Activated T-helper 1 cell treated with Interleukin-2 at 50 U/mL for 16 hours (primary cell): ENCODE measurements at places on chromosomes 12 and 14.

GRCh38 chr12:89156340-89156739, 196.0 kb downstream of the DUSP6 start:
- DNase-seq = no peak

DNA sequence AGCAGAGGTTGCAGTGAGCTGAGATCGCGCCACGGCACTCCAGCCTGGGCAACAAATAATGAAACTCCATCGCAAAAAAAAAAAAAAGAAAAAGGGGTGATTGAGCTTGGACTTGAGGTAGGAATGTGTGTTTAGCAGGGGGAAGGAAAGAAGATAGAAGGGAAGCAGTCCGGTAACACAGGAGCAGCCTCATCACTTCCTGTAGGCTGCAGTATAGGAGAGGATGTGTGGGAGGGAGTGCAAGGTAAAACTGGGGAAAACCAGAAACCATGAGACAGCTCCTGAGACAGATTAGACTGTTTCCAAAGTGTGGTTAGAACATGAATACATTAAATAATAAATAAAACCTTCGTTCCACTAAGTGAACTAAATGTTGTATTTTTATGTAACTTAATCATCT, 49.2 kb downstream of the FGD4 start:
- DNase-seq = no peak

- DNase-seq = no peak
These were observed 329.8 kb downstream of the CACNA1C start for GRCh38 chr12:2382370-2383155.

DNA sequence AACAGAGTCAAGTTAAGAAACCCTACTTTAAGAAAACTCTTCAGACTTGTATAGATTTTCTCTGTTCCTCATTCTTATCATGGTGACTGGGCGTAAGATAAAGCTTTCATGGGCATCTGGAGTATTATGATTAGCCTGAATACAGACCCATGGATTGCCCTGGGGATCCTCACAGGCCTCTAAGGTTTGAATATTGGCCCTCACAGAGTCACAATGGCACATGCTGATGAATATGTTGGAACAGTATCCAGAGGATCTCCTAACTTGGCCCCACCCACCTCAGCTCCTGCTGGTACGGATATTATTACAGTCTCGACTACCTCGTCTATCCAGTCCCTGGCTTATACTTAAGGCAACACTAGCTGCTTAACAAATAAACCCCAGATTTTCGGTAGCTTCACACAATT, 8.1 kb downstream of the OSBPL8 start:
- DNase-seq = no peak

GRCh38 chr12:124078800-124079199, 105.8 kb downstream of the ZNF664 start:
- DNase-seq = no peak

DNA sequence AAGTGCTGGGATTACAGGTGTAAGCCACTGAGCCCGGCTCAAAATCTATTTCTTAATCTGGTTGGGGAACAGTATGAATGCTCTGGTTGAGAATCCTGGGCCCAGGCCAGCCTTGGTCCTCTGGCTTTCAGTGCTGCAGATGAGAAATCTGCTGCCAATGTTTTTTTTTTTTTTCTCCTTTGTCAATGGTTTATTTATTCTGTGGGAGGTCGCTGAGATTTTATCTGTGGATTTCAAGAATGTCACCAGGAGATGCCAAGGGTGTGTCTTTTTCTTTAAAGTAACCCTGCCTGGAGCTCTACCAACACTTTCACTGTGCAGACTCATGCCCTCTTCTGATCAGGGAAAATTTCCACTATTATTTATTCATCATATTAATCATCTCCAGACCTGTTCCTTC, 3.6 kb downstream of the SLC25A29 start:
- DNase-seq = no peak

GRCh38 chr14:94225460-94226378, 51.6 kb downstream of the PPP4R4 start:
- DNase-seq = no peak

- no peak for DNase-seq
These were observed 1325.8 kb downstream of the AACS start for GRCh38 chr12:126390969-126391566.

DNA sequence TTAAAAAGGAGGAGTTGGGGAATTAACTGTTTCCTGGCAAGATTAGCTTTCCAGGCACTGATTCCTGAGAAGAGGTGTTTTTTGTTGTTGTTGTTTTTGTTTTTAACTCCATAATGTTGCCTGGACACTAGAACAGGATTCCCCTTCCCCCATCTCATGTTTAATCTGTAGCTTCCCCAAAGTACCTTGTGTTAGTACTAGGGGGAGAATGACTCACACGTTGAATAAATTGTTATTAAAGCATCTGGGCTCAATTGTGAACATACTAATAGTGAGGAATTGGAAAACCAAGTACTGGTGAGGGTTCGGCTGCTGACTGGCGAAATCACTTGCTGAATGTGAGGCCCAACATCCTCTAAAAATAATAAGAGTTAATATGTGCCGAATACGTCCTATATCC, 1.3 kb upstream of the GNG2 start:
- DNase-seq = no peak

DNA sequence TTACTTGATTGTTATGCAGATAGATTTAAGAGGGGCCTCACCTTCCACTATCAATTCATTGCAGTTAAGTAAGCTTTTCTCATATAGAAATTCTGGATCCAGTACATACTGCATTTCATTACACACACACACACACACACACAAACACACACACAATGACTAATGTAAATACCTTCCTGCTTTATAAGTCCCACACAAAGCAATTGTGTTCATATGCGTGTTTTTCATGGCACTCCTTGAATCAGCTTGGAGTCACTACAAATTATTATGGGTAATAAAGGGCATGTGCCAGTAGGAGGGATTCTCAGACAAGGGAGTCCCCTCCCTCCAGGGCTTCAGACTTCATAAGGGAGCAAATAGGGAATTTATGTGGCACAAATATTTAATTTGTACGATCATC, 4.5 kb downstream of the MIPOL1 start:
- no peak for DNase-seq
